ENCODE measurements at places on chromosomes 2 and 18.

- DNase-seq = no peak
Measured at GRCh38 chr2:173568054-173568453, 213.4 kb downstream of the CDCA7 start.

DNA sequence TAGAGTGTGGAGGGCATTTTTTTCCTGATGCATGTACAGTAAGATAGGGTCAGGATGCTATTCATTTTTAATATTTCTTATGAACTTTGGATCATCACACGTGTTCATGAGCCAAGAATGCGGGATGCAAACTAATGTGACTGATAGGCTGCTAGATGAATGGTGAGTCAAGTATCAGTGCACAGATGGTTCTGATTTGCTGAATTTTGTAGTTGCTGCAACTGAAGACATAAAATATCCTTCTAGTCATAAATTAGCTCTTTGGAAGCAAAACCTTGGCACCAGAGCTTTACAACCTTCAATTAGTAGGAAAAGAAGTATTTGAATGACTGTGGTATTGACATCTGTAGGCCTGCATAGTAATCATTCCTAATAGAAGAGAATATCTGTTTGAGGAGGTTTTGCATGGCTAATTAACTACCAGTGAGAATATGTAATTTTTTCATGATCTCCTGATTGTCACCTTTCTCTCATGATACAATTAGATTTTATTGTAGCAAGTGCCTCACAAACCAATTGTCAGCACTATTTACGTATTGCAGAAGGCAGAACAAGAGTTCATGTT is 94.0 kb downstream of the VRK2 start:
- DNase-seq = no peak

- no peak for DNase-seq
Measured at GRCh38 chr2:26095758-26096157, 61.9 kb downstream of the RAB10 start.

DNA sequence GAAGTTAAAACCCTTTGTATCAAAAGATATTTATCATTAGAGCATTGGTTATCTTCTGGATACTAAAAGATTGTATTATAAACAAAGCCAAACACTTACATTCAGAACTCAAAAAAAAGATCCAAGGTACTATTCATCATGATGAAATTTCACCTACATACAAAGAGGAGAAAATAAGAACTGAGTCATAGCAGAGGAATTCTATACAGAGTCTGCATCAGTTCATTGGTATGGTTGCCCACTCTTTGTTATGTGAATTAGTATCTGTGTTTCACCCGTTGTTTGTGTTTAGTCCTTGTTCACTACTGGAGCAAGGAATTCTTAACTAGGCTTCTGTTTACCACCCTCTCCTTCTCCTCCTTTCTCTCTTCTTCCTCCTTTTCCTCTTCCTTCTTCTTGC is 157.9 kb downstream of the LNPK start:
- no peak for DNase-seq

- no peak for DNase-seq
Measured at GRCh38 chr2:140295767-140296166, 1515.6 kb upstream of the NXPH2 start.

DNA sequence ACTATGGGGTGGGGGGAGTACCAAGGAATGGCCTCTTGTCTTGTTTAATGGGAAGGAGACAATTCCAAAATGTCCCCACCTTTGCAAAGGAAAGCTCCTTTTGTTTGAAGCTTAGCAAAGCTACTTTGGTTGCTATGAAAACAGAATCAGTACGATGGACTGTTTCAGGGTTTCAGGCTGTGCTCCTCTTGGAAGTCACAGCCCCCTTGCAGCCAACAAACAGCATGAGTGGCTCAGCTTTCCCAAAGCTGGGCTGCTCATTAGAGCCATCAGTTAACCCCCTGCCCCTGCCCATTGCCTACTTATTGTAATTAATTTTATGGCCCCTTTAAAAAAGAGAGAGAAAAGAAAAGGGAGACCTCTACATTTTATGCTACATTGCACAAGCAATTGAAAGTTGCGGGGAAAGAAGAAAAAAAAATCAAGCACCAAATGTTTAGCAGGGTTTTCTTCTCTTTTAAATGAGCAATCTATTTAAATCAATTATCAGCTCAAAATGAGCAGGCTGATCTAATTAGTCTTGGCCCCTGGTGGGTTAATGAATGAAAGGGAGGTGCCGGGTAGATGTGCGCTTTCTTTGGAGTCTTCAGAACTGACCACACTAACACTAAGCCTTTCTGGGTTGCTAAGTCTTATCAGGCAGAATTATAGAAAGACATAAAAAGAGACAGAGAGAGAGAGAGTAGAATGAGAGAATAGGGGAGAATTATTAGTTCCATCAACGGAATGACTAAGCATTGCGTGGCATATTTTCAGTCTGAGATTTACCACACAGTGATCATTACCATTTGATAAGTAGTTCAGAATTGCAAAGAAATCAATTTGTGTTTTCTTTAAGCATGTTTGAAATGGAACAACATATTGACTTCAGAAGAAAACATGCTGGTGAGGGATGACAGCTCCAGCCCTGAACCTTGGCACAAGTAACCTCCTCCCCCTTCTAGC is 284.9 kb downstream of the INSIG2 start:
- no peak for DNase-seq

DNA sequence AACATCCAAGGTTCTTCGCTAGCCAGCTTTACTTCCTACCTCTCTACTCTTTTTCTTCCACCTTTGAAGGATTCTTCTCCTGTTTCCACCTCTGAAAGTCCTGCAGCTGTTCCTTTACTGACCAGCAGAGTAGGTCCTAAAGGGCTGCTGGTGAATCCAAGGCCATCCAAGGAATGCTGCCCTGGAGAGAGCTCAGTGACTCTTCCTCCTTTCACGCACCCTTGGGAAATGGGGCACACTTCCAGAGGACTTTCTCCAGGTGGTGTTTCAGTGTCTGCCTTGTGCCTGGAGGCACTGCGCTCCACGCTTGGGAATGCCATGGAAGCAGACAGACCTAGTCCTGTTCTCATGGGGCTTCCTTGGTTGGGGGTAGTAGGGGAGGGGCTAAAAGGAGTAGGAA is 45.4 kb downstream of the SLC16A14 start:
- no peak for DNase-seq

DNA sequence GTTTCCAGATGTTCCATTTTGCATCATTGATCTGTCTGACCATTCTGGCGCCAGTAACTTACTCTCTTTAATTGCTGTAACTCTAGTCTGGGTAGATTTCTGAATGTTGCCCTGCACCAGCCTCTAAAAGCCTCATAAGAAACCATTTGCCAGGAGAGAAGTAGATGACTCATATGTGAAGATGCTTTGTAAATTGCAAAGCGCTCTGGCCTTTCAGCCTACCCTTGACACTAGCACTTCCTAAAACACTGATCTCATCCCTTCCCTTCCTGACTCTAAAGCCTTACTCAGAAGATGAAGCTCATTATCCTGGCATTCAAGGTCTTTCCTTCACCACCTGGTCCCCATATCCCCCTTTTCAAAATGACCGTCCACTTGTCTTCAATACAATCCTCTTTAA is 193.2 kb upstream of the MEX3C start:
- DNase-seq = no peak
